ENCODE measurements at places on chromosomes 5 and 9.

GRCh38 chr9:27929841-27930240 lies 356.6 kb upstream of the C9orf72 start:
- DNase-seq = no peak

GRCh38 chr5:53834500-53834899 lies 274.1 kb downstream of the NDUFS4 start:
- DNase-seq = no peak

DNA sequence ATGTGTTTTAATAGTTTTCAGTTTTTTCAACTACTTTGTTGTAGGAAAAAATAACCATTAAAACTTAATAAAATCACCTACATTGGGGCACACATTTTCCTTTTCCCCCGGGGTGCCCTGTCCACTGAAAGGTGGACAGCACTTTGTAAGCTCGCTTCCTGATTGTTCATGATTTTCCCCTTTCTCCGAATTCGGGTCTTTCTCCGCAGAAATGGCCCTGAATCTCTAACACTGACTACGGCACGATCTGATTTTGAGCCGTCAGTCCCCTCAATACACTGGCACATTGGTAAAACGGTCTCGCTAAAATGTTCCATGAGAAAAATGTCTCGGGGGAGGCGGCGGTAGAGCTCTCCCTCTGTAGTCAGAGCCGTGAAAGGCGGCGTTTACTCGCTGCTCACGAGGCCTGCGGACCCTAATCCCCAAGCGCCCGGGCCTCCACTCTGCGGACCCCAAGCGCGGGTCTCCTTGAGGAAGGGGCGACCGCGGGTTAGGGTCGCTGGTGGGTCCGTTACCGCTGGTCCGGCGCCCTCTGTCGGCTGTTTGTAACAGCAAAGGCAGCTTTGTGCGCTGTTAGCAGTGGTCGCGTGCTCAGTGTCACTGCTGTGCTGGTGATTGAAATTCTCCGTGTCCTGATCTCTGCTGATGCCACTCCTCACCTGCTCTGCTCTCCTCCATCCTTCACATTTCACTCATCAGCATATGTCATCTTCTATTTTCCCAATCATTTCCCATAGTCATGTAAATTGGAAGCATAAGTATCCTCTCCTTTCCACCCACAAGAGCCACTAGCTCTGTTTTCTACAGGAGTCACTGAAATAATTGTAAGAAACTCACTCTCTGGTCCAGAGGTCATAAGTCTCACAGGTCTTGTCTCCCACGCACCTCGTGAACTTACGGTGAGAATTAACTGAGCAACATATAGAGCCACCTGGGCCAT lies 10.8 kb upstream of the IFNA2 start:
- DNase-seq = peak; percentile 8

- DNase-seq = no peak
These were observed 72.5 kb upstream of the PANK3 start for GRCh38 chr5:168651648-168652047.

- no peak for DNase-seq
These were observed 21.7 kb downstream of the CXXC5 start for GRCh38 chr5:139669662-139670368.

- DNase-seq = no peak
These were observed 484.0 kb downstream of the SPATA31A7 start for GRCh38 chr9:61673664-61674381.

DNA sequence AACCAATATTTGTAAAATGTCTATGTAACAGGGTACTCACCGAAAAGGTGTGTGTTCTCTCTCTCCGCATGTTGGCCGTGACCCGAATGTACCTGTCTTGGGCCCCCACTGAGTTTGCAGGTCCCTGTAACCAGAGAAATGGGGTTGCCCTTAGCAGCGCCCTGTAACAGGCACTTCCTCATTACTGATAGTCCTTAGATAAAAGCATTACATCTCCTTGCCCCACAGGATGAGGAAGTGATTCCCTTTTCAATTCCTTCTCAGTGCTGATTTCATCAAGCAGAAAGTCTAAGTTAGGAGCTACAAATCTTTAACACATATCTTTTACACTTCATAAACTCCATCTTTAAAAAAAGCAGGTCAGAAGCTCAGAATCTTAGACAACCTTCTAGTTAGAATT lies 15.2 kb upstream of the HMHB1 start:
- no peak for DNase-seq

GRCh38 chr5:170070556-170071412 lies 34.9 kb upstream of the FOXI1 start:
- DNase-seq = no peak

GRCh38 chr5:121174351-121174750 lies 677.3 kb upstream of the FTMT start:
- no peak for DNase-seq

GRCh38 chr5:24222876-24223275 lies 421.9 kb downstream of the CDH10 start:
- DNase-seq = no peak

DNA sequence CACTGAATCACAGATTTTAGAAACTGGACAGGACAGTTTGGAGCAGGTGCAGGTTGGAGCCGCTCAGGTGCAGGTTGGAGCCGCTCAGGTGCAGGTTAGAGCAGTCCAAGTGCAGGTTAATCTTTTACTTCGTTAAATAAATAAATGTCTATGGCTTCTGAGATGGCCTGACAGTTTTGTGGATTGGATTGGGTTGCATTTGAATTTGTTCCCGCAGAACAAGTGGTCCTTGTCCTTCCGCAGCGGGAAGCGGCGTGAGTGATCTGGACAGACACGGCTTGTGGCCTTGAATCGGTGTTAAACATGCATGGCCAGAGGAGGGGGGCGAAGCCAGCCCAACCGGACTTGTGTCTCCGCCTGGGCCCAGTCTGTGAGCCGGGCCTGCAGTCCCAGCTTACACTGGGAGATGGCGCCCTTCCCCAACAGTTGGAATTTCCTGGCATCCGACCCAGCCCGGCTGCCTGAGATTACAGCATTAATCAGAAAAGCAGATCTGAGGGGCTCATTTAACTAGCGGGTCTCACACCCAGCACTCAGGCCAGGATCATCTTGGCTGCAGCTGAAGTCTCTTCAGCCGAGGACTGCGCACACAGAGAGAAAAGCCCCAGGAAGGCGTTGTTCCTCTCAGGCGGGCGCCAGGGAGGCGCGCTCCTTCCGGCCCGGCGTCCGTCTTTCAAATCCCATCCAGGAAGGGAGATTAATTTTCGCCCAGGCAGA lies 1.5 kb upstream of the OLFM1 start:
- no peak for DNase-seq

GRCh38 chr9:108434502-108434901 lies 421.3 kb downstream of the ACTL7B start:
- no peak for DNase-seq

GRCh38 chr9:116141864-116142561 lies 11.6 kb upstream of the PAPPA start:
- DNase-seq = no peak

GRCh38 chr9:69645488-69645887 lies 26.7 kb downstream of the APBA1 start:
- DNase-seq = no peak

DNA sequence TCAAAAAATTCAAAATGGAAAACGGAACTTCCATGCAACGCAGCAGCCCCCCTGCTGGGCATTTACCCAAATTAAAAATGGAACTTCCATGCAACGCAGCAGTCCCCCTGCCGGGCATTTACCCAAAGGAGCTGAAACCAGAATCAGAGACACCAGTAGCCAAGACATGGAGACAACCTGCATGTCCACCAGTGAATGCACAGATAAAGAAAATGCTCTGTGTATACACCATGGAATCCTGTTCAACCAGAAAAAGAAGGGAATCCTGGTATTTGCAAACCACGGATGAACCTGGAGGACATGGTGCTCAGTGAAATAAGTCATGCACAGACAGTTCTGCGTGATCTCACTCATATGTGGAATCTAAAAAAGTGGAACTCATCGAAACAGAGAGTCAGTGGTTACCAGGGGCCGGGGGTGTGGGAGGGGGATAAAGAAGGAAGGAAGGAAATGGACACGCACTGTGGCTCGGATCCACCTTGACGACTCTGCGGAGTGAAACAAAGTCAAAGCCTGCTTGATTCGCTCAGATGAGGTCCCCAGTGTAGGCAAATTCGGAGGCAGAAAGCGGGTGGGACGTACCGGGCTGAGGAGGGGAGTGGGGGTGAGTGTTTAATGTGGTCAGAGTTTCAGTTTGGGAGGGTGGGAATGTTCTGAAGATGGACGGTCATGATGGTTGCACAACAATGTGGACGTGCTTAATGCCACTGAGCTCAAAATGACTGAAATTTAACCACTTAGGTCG lies 40.2 kb upstream of the EXOC3 start:
- DNase-seq = no peak

DNA sequence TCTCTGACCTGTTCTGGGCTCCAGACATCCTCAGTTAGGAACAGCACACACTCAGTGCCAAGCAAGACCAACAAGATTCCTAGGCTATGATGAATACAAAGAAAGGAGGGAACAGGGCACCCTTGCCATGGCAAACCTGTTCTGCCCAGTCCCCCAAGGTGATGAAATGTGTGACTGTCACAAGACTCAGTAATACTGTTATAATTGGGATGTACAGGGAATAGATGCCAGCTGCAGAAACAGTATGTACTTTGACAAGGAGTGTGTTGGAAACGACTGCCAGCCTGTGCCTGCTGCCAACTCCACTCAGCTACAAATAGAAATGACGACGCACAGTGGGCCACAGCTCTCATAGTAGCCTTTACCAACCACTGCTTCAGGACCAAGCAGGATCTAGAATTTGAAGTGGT lies 453.0 kb downstream of the EFNA5 start:
- DNase-seq = no peak

- no peak for DNase-seq
These were observed 616 bp downstream of the IL11RA start for GRCh38 chr9:34652602-34653000.

DNA sequence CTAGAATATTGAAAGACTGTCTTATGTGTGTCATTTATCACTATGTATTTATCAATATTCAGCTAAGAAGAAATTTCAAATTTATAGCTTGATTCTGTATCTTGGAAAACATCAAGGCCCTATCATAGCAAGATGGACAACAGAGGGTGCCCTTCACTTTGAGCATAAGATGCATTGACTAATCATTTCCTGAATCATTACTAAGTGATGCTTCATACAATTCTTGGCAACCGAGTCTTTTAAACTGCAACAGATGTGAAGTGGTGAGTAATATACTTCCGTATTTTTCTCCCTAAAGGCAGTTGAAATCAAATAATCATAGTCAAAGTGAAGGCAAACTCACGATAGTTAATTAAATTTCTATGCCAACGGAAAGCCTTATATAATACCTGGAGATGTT lies 318.6 kb upstream of the RGMB start:
- no peak for DNase-seq

- no peak for DNase-seq
These were observed 223.5 kb downstream of the TMEM161B start for GRCh38 chr5:88045165-88045564.

GRCh38 chr9:91379426-91379825 lies 17.7 kb upstream of the AUH start:
- DNase-seq = no peak

- no peak for DNase-seq
These were observed 780 bp downstream of the CDC37L1 start for GRCh38 chr9:4680173-4680525.

- no peak for DNase-seq
These were observed 35.2 kb downstream of the ZCCHC7 start for GRCh38 chr9:37155601-37156000.

DNA sequence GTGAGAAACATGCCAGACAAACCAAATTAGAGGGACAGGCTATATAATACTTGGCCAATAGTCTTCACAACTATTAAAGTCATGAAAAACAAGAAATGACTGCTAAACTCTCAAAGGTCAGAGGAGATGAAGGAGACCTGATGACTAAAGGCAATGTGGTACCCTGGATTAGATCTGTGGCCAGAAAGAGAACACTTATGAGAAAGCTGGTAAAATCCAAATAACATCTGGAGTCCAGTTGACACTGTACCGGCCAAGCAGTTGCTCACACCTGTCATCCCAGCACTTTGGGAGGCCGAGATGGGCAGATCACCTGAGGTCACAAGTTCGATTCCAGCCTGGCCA lies 24.4 kb downstream of the ATOX1 start:
- no peak for DNase-seq

GRCh38 chr5:10695759-10696543 lies 65.1 kb downstream of the DAP start:
- no peak for DNase-seq

DNA sequence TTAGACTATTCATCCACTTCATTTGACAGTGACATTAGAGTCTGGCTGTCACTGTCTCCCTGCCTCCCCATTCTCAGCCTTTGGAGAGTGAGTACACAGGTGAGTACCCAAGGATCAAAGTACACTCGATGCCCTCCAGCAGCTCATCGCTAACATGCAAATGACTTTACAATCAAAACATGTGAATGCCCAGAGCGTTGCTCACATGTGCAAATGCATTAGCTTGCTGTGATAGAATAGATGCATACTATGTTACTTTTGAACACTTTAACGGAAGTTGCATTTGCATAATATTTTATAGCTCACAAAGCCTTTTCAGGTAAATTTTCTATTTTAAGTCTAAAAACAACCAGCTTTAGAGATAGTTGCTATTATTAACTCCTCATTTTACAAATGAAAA lies 107.6 kb downstream of the SYK start:
- DNase-seq = no peak

- no peak for DNase-seq
These were observed 96.8 kb upstream of the MRPS30 start for GRCh38 chr5:44711901-44712300.

- no peak for DNase-seq
These were observed 286.6 kb upstream of the IZUMO3 start for GRCh38 chr9:24832307-24832706.

DNA sequence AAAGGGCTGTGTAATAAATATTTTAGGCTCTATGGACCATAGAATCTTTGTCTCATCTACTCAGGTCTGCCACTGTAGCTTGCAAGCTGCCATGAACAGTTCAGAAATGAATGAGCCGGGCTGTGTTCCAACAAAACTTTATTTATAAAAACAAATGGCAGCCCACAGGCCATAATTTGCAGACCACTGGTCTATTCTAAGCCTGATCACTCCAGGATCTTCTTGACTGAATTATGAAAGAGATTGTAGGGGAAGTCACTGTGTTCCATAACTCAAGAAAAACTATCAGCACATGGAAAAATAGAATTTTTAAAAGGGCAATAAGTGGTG lies 11.4 kb upstream of the C1QTNF3 start:
- DNase-seq = no peak

- DNase-seq = no peak
These were observed 371.5 kb downstream of the PRELID2 start for GRCh38 chr5:145463634-145464033.

DNA sequence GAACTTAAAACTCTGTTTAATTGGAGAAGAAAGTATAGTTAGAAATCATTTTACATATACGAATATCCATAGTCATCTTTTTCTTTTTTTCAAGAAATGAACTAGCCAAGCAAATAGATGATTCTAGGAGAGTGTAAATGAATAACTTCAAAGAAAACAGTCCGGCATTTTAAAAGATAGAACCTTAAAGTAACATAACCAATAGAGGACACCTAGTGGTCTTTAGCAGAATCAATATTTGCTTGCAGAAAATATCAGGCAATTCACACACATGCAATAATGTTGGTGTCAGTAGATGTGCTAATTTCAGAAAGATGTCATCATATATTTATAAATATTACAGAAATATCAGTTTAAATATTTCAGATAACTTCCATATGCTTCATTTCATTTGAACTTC lies 57.1 kb downstream of the HCN1 start:
- DNase-seq = no peak

- no peak for DNase-seq
These were observed 4.3 kb upstream of the DOLPP1 start for GRCh38 chr9:129076640-129077037.

All from stimulated activated CD4-positive, alpha-beta T cell treated with anti-CD3 and anti-CD28 coated beads, Interleukin-1b, Interleukin-23, amount 100 ng/mL, for 1 hour (primary cell).